ENCODE measurements at places on chromosomes 16 and 17.

- no peaks in the 10 kb centered on the region for H3K27me3 ChIP-seq
- DNase-seq: no peak
- H3K27ac ChIP-seq: peak overlapping the region; percentile 37
- H3K4me3 ChIP-seq: no peak overlapping the region
- H3K36me3 ChIP-seq: no peaks in the 10 kb centered on the region
These were observed 6.9 kb downstream of the GAA start for GRCh38 chr17:80108036-80108971.

- peaks cover 21% of the 10 kb centered on the region for H3K4me1 ChIP-seq
- H3K36me3 ChIP-seq: no peaks in the 10 kb centered on the region
- H3K4me3 ChIP-seq: no peak overlapping the region
These were observed 49.4 kb upstream of the GSE1 start for GRCh38 chr16:85563515-85564276.

DNA sequence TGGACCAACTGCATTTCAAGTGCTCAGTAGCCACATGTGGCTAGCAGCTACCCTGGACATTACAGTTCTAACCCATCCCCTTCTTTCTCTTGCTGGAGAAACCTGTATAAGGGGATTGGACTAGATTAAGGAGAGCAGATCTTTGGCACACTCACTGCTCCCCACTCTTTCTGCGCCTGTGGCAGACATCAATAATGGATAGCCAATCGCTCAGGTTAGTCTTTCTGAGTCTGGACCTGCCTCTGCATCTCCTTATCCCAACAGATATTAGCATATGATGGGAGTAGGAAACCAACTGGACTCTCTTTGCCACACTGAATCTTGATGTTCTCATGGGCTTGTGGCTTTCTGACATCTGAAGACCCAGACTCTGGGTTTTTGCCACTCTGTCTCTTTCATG is 81.7 kb downstream of the IRX5 start:
- H3K4me1 ChIP-seq: no peaks in the 10 kb centered on the region
- no peak overlapping the region for H3K4me3 ChIP-seq
- no peak overlapping the region for H3K27ac ChIP-seq
- DNase-seq: no peak

- peaks cover 67% of the 10 kb centered on the region for H3K36me3 ChIP-seq
- no peaks in the 10 kb centered on the region for H3K27me3 ChIP-seq
- peaks cover 37% of the 10 kb centered on the region for H3K4me1 ChIP-seq
These were observed 4.8 kb upstream of the ADAT1 start for GRCh38 chr16:75627851-75628250.

DNA sequence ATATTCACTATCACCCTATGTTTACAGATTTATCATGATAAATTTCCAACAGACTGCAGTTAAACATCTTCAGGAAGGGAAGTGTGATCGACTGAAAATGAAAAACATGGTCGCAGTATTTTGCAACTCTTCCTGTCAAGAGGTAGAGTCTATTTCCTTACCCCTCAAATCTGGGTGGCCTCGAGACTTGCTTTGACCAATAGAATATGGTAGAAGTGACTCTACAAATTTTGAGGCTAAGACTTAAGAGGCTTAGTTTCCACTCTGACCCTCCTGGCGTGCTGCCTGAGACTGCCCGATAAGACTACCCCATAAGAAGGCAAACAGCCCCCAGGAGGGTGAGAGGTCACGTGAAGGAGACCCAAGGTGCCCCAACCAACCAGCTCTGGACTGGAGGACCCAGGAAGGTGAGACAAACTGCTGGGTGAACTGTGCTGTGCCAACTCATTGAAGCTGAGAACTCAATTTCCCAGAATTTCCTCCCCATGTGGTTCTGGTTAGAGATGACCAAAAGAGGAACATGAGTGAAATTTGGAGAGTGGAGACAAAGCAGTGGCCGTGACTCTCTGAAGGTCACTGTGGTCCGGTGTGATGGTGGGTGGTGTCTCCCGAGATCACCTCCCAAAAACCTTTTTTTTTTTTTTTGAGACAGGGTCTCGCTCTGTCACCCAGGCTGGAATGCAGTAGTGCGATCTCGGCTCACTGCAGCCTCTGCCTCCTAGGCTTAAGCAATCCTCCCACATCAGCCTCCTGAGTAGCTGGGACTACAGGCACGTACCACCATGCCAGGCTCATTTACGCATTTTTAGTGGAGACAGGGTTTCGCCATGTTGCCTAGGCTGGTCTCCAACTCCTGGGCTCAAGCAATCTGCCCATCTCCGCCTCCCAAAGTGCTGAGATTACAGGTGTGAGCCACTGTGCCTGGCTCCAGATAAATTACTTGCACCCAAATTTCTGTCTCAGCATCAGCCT is 38.2 kb upstream of the LITAF start:
- H3K4me1 ChIP-seq: peaks cover 72% of the 10 kb centered on the region
- H3K36me3 ChIP-seq: peaks cover 12% of the 10 kb centered on the region
- H3K4me3 ChIP-seq: no peak overlapping the region
- peaks cover 2% of the 10 kb centered on the region for H3K27me3 ChIP-seq

DNA sequence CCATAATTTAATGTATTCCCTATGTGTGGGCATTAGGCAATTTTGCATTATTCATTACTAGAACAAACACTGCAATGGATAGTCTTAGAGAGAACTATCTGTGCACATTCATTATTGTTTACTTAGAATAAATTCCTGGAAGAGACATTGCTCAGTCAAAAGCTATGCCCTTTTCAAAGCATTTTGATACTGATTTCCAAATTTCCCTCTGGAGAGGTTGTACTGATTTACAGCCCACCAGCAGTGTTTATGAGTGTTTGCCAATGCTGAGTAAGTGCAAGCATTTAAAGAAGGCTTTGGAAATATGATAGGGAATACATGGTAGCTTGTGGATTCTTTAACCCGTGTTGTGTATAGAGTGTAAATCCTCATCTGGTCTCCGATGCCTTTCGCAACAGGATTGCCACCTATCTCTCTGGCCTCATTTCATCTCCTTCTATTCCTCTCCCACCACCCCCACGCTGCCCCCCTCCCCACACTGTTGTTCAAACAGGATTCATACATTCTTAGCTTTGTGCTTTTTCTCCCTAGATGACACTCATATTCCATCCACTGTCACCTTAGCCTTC is 33.4 kb upstream of the MMD start:
- no peaks in the 10 kb centered on the region for H3K36me3 ChIP-seq
- H3K4me3 ChIP-seq: no peak overlapping the region
- peaks cover 4% of the 10 kb centered on the region for H3K27me3 ChIP-seq
- H3K4me1 ChIP-seq: peaks cover 30% of the 10 kb centered on the region
- no peak for DNase-seq
- no peak overlapping the region for H3K27ac ChIP-seq

- no peaks in the 10 kb centered on the region for H3K4me1 ChIP-seq
- peak; percentile 68 for DNase-seq
- H3K27me3 ChIP-seq: peaks cover 61% of the 10 kb centered on the region
These were observed 118.1 kb downstream of the ENGASE start for GRCh38 chr17:79192503-79193351.

- H3K27me3 ChIP-seq: peaks cover 7% of the 10 kb centered on the region
- H3K27ac ChIP-seq: peak overlapping the region; percentile 77
- peaks cover 3% of the 10 kb centered on the region for H3K36me3 ChIP-seq
- peak; percentile 87 for DNase-seq
- H3K4me1 ChIP-seq: peaks cover 51% of the 10 kb centered on the region
These were observed 959 bp upstream of the ANKRD13B start for GRCh38 chr17:29591737-29592608.

DNA sequence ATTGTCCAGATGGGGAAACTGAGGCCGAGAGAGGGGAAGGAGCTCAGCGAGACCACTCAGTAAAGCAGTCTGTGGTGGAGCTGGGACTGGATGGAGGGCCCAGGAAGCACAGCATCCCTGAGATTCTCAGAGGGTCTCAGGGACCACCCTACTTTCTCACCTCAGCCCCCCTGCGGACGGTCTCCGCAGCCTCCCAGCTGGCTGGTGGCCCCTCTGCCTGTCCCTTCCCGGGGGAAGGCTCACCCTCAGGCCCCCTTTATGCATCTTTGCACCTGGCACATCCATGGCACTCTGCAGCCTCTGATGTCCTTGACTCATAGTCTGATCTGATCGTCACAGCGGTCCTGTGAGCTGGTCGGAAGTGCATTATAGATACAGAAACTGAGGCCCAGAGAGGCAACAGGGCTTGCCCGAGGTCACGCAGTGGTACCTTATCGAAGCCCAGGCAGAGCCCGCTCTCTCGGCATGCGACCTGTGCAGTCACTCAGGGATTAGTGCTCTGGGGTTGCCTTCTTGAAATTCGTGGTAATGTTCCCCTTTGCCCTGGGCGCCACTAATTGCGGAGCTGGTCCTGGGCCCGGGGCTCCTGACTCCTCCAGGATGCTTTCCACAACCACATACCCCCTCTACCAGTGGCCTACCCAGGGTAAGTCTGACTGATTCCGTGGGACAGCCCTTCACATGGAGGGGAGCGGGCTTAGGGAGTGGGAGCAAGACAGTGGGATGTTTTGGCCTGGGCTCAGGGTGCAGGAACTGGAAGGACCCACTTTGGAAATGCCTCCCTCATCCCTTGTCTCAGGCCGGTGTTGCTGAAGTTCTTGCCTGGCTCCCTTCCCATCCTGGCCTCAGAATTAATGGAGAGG is 24.4 kb downstream of the RAB11FIP4 start:
- H3K4me1 ChIP-seq: no peaks in the 10 kb centered on the region
- peaks cover 6% of the 10 kb centered on the region for H3K27me3 ChIP-seq
- no peaks in the 10 kb centered on the region for H3K36me3 ChIP-seq

GRCh38 chr16:87160234-87160636 is 157.0 kb downstream of the C16orf95 start:
- peaks cover 4% of the 10 kb centered on the region for H3K27me3 ChIP-seq
- no peaks in the 10 kb centered on the region for H3K36me3 ChIP-seq
- H3K4me1 ChIP-seq: no peaks in the 10 kb centered on the region
- no peak for DNase-seq
- no peak overlapping the region for H3K4me3 ChIP-seq
- no peak overlapping the region for H3K27ac ChIP-seq

- peaks cover 13% of the 10 kb centered on the region for H3K27me3 ChIP-seq
- H3K4me1 ChIP-seq: peaks cover 14% of the 10 kb centered on the region
- DNase-seq: no peak
- H3K27ac ChIP-seq: no peak overlapping the region
- H3K4me3 ChIP-seq: no peak overlapping the region
These were observed 5.9 kb downstream of the GNGT2 start for GRCh38 chr17:49204516-49204915.

- peaks cover 2% of the 10 kb centered on the region for H3K36me3 ChIP-seq
- H3K27me3 ChIP-seq: no peaks in the 10 kb centered on the region
- no peak overlapping the region for H3K27ac ChIP-seq
- peaks cover 2% of the 10 kb centered on the region for H3K4me1 ChIP-seq
- DNase-seq: no peak
These were observed 39.3 kb downstream of the DHRS7B start for GRCh38 chr17:21165922-21166594.

DNA sequence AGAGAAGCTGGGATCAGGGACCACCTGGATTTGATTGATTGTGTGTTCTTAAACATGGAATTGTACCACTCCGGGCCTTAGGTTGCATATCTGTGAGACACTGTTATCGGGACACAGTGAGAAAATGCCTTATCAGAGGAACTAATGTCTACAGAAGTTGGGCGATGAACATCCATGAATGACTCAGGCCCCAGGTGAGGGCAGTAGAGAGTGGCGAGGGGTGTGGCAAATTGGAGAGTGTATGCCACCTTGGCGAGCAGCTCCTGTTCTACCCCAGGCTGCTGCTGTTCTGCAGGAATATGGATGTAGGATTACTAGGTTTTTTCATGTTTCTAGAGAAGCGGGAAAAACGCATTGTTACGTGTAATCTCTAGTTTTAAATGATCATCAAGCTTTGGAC is 38.8 kb downstream of the CLEC16A start:
- peaks cover 66% of the 10 kb centered on the region for H3K36me3 ChIP-seq
- no peaks in the 10 kb centered on the region for H3K27me3 ChIP-seq
- H3K4me1 ChIP-seq: peaks cover 72% of the 10 kb centered on the region
- DNase-seq: peak; percentile 40
- H3K4me3 ChIP-seq: no peak overlapping the region

DNA sequence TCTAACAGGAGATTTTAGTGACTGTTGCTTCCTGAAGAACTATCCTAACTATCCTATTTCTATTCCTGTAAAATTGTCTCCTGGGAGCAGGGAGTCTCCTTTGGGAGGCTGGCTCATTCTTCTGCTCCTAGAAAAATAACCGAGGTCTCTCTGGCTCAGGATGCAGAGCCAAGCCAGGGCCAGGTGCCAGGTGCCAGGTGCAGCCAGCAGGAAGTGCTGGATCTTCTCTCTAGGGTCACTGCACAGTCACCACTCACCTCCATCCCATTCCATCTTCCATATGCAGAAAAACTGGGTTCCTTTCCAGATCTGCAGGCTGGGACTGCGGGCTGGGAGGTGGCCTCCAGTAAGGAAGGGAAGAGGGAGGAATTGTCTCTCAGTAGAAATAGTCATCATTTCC is 3.8 kb upstream of the TMC7 start:
- H3K27me3 ChIP-seq: peaks cover 75% of the 10 kb centered on the region
- DNase-seq: no peak
- H3K4me1 ChIP-seq: peaks cover 4% of the 10 kb centered on the region
- no peak overlapping the region for H3K4me3 ChIP-seq

DNA sequence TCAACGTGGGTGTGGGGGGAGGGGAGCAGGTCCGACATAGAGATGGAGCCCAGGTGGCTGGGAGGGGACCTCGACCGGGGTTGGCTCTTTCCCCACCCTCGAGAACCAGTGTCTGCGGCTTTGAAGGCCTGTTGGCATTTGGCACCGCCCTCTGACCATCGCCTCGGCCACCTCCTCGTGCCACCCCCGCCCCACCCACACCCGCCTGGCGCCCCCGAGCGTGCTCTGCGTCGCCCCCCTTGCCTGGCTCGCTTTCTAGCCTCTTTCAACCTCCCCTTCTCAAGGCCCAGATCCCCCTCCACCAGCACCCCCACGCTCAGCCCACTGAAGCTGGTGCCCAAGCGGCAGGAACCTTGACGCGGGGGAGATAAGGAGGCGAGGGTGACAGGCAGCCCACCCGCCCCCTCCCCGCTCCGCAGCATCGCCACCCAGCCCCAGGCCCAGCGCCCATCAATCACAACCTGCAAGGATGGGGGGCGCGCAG is 619 bp downstream of the CACNB1 start:
- peaks cover 64% of the 10 kb centered on the region for H3K4me1 ChIP-seq
- DNase-seq: peak; percentile 46
- no peak overlapping the region for H3K27ac ChIP-seq
- H3K36me3 ChIP-seq: peaks cover 32% of the 10 kb centered on the region
- peak overlapping the region; percentile 94 for H3K4me3 ChIP-seq

DNA sequence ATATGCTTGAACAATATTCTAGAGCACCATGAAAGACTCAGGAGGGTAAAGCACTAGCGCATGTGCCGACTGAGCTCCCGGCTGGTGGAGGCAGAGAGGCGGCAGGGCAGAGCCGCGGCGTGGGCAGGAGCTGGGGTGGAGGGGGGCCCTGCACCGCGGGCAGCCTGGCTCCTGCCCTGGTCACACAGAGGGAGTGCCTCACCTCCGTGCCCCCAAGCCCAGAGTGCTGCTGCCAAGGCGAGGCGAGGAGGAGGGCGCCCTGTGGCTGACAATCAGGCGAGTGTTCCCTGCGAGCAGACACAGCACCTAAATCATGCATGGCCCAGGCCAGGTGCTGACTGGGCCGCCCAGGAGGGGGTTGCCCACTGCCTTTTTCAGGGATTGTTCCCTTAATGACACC is 105.8 kb upstream of the TNRC6C start:
- DNase-seq: no peak
- H3K4me3 ChIP-seq: no peak overlapping the region
- peaks cover 26% of the 10 kb centered on the region for H3K27me3 ChIP-seq

GRCh38 chr17:42667088-42667951 is 8.2 kb downstream of the TUBG2 start:
- peaks cover 18% of the 10 kb centered on the region for H3K4me1 ChIP-seq
- H3K36me3 ChIP-seq: peaks cover 4% of the 10 kb centered on the region
- peaks cover 51% of the 10 kb centered on the region for H3K27me3 ChIP-seq
- no peak overlapping the region for H3K4me3 ChIP-seq
- H3K27ac ChIP-seq: no peak overlapping the region
